ENCODE measurements at places on chromosomes 11 and 22. TPM values are rescaled to one million over a fixed set of nuclear protein-coding genes. Genes with fewer than 3 reads are reported as not detected.

EP300 gene
- 95.4 TPM for total RNA-seq

DNA sequence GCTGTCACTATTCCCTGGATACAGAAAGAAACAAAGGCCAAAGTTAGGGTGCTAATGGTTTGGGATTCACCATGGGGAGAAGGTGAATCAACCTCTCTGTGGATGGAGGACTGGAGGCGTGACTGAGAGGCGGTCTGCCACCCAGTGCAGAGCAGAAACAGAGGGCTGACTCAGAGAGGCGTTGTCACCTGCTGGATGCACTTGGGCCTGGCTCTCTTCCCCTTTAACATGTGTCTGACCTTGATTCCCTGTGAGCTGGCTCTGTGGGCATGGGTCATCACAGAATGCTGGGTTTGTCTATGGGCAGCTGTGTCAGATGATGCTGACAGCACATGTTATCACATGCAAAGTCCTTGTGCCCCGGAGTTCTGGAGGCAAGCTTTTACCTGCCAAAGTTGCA is 75.9 kb downstream of the LDLRAD3 start:
- no peak for DNase-seq

DNA sequence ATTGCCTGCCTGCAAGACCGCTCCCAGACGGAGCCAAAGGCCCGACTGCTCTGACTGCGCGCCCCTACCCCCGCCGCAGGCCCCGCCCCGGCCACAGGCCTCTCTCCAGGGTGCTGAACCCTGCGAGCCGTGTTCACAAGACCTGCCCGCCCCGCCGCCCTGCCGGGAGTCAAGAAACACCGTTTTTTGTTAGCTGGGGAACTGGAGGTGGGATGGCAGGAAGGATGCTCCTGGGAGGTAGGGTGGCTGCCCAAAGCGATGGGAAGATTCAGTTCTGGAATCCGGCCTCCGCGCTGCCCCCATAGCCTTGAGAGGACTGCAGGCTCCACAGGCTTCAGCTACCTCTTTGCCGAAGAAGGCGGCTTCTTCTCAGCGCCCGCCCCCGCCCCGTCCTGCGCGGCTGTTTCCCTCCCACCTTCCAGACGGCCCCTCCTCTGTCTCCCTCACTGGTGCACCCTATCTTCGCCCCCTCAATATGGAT is 2.7 kb upstream of the PDE2A start:
- DNase-seq: no peak

DNA sequence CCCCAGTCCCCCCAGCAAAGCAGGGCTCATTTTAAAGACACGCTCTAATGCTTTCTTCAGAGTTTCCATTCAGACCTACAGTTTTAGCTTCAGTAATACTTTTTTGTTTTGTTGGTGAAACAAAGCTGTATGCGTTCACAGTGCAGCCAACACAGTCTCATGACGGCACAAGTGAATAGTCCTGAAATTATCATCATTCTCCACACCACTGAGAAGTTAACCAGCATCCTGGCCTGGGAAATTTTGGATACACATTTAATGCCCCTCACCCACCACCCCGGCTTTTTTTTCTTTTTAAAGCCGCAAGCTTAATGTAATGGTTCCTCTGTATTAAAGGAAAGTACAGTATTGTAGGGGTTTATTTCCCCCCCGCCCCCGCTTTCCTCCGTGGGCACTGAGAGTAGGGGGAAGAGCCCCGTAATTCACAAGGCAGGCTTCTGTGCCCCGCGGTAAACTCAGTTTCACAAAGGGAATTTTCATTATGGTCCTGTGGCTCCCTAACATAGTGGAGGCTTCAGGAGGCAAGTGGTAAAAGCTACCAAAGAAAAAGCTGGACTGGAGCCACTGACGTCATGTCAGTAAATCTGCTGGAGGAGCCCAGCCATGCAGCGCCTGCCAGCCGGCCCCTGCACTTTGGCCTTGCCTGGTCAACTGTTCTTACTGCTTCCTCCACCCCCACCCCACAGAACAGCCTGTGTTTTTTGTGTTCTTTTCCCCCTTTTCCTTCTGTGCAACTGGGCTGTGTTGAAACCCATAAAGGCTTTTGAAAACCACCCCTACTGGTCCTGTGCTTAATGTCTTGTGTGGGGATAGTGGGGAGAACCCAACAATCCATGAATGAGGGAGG is 18.2 kb downstream of the TEAD1 start:
- peak; percentile 72 for DNase-seq

- DNase-seq: no peak
These were observed 57.2 kb downstream of the SMCO4 start for GRCh38 chr11:93485983-93486382.

GRCh38 chr11:132186699-132187098 is 816.3 kb downstream of the NTM start:
- no peak for DNase-seq

UPK3A gene
- not detected for total RNA-seq

DNA sequence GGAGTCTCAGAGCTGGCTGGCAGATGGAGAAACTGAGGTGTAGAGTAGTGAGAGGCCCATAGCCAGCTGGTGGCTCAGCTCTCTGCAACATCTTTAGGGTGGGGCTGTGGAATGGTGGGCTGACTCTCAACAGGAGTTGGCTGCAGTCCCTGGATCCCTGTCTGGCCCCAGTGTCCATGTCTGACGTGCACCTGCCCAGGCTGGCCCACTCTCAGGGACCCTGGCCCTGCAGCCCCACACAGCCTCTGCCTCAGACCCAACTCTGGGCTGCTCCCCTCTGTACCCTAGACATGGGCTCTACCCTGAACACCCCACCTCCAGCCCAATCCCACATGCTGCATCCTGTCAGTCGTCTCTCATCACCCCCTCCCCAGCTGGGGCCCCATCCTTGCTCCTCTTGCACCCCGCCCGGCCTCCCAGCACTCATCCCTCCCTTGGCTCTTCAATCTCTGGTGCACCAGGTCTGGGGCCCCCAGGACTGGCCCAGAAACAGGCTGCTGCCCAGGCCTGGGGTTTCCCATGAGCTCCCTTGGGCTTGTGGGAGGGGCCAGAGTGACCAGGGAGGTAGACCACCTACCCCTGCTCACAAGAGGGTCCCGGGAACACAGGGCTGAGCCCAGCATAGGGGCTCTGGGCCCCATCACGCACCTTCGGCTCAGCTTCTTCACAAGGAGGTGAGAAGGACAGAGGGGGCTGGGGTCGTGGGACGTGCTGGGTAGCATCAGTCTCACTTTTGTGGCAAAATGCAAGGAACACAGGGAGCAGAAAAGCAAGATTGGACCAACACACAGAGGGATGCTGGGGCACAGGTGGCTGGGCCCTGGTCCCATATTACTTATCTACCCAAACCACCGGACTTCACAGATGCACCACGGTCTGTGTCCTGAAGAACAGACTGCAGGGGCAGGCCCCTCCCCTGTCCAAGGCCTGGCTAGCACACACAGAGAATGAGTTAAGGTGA is 31.5 kb downstream of the ARVCF start:
- no peak for DNase-seq

TEX12 gene
- 0.54 TPM for total RNA-seq

SCGB1A1 gene
- total RNA-seq: not detected

KDM4E gene
- total RNA-seq: not detected

GRCh38 chr22:29305836-29306174 is 645 bp upstream of the GAS2L1 start:
- DNase-seq: no peak

DNA sequence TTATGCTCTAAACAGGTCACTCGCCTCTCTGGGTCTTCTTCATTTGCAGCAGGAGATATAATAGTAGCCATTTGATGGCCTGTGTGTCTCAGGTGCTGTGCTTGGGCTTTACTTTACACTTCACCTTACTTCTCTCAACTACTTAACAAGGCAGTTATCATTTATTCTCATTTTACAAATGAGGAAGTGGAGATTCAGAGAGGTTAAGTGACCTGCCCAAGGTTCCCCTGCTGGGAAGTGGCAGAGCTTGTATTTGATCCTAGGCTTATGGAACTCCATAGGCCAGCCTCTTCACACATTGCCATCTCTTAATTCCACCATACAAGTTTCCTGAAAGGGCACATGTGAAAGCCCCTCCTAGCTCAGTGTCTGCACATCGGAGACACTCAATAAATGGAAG is 30.4 kb downstream of the FAM181B start:
- no peak for DNase-seq

GRCh38 chr22:27011717-27012116 is 354.3 kb downstream of the MIAT start:
- DNase-seq: no peak

GRCh38 chr11:22989371-22989770 is 129.1 kb upstream of the CCDC179 start:
- DNase-seq: no peak

KCNJ4 gene
- total RNA-seq: 1.00 TPM

- no peak for DNase-seq
These were observed 962.9 kb downstream of the BRD1 start for GRCh38 chr22:48864748-48865147.

DNA sequence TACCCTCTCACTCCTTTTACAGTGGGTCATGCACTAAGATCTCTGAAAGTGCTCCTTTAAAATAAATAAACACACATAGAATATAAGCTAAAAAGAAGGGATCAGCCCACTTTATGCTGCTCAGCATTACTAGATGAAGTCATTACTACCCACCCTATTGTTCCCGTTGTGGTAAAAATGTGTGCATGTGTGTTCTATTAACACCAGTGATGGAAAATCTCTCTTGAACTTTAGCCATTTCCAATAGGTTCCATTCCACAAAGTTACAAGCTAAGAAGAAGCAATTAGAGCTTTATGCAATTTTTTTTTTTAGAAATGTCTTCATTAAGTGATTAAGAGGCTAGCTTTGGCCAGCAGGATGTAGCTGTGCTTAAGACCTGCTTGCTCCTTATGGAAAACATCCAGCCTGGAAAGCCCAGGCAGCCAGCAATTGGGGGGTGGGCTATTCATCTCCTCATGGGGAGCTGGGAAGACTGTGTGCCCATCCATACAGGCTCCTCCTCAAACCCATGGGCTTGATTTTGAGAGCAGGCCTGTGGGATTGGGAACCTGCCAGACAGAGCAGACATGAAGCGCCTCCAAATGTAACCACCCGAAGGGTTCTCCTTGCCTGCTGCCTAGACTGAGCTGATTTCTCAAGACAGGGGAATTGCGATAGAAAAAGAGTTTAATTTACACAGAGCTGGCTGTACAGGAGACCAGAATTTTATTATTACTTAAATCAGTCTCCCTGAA is 92.9 kb upstream of the PARVA start:
- DNase-seq: no peak

DNA sequence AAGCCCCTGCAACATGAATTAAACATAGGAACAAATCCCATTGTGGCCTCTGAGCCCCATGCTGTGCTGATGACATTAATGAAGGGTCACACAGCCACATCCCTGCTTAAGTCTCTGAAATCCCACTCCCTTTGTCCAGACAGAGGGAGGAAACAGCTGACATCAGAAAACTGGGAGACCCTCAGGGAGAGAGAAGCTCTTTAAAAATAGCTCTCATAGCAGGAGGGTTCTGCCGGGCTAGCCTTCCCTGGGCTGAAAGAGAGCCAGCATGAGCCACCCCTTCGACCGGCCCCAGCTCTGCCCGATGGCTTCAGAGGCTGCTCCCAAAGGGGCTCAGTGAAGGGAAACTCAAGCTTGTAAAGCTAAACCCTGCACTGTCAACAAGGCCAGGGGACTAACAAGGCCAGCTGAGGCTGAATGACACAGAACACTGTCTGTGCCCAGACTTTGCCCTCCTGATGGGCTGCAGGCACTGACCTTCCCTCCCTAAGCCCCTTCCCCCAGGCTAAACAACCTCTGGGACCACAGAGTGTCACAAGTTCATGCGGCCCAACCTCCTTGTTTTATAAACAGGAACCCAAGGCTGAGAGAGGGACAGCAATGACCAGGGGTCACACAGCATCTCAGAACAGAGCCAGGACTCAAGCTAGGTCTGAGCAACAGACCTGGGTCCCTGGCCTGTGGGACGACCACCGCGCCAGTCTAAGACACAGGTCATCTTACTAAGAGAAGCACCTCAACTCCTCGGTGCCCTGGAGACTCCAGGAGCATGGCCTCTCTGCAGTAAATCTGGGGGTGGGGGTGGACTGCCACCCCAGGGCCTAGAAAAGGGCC is 163.8 kb downstream of the CHST1 start:
- no peak for DNase-seq

PYGM gene
- 1.1 TPM for total RNA-seq

- no peak for DNase-seq
These were observed 15.6 kb upstream of the DNAJB7 start for GRCh38 chr22:40877488-40877887.

ISX gene
- not detected for total RNA-seq

- DNase-seq: no peak
These were observed 197.3 kb upstream of the FOLH1 start for GRCh38 chr11:49405743-49406142.

MS4A1 gene
- total RNA-seq: not detected

GDPD4 gene
- total RNA-seq: not detected

SERPING1 gene
- 16.7 TPM for total RNA-seq

- DNase-seq: no peak
These were observed 1147.8 kb downstream of the JRKL start for GRCh38 chr11:97537407-97538150.

- DNase-seq: no peak
These were observed 79.9 kb downstream of the WNT7B start for GRCh38 chr22:45896964-45897538.

ACTN3 gene
- total RNA-seq: not detected

DNA sequence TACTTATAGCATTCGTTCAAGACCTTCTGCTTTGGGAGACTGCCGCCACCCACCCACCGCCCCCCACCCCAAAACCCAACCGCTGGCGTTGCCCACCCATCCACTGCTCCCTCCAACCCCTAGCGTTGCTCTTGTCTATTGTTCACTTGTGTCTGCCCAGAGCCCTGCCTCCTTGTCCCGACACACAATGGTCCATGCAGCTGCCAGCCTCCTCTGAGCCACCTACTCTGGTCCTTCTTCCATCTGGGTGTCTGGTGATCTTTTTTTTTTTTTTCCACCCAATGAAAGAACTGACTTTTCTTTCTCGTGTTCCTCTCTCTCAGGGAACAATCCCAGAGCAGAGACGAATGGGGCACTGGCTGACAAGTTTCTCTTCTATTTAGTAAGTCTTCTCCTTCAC is 256.0 kb upstream of the SESN3 start:
- DNase-seq: no peak

- DNase-seq: no peak
These were observed 281.7 kb downstream of the ST3GAL4 start for GRCh38 chr11:126636911-126637794.

GRCh38 chr11:44176546-44177213 is 81.2 kb downstream of the EXT2 start:
- DNase-seq: no peak

ZNRF3 gene
- 13.3 TPM for total RNA-seq

- DNase-seq: no peak
These were observed 9.3 kb downstream of the RNH1 start for GRCh38 chr11:497565-498296.

DNA sequence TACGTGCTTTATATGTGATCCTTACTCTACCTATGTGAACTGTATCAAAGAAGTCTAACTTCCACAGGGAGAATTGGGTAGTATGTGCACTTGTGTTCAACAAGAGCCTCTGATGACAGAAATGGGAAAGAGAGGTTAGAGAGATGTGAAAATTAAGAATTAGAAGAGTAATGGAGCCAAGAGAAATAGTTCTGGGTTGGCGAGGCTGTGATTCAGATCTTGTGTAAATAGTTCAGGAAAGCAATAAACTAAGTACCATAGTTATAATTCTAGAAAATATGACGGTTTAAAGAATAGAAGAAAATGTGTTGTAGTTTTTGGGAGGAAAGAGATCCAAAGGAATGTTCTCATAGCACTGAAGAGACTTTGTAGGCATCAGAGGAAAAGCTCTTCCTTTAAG is 112.4 kb downstream of the ARHGAP42 start:
- no peak for DNase-seq

RFPL1 gene
- not detected for total RNA-seq

Measured in cerebellum (tissue), 4 donors.